Adipocyte (in vitro differentiated cells): ENCODE measurements at places on chromosomes 6 and 20.

DNA sequence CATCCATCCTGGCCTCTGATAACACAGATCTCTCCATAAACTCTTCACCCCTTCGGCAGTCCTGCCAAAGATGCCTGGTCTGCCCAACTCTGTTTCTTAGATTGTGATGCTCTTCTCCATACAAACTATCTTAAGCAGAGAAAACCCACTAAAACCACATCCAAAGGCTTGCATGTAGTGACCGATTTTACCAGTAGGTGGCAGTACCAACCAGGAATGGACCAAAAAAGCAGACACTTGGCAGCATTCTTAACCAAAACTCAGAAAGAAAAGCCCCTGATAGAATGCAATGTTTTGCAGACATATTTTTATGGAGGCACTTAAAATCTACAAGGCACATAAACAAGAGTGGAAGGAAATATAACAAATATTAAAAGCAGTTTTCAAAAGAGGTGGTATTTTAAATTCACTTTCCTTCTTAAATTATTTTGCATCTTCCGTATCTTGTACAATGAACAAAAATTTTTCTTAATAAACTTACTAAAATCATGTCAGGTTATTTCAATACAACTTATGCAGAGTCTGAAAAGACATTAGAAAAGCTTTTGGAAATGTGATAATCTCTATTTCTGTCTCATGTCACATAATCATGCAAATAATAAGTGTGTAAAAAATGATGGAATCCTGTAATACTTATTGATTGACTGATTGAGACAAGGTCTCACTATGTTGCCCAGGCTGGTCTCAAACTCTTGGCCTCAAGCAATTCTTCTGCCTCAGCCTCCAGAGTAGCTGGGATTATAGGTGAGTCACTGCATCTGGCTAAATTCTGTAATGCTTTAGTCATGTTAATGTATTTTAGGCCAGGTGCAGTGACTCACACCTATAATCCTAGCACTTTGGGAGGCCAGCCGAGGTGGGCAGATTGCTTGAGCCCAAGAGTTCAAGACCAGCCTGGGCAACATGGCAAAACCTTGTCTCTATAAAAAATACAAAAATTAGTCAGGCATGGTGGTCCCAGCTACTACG, 29.4 kb downstream of the LRP11 start:
- DNase-seq = peak; percentile 89

DNA sequence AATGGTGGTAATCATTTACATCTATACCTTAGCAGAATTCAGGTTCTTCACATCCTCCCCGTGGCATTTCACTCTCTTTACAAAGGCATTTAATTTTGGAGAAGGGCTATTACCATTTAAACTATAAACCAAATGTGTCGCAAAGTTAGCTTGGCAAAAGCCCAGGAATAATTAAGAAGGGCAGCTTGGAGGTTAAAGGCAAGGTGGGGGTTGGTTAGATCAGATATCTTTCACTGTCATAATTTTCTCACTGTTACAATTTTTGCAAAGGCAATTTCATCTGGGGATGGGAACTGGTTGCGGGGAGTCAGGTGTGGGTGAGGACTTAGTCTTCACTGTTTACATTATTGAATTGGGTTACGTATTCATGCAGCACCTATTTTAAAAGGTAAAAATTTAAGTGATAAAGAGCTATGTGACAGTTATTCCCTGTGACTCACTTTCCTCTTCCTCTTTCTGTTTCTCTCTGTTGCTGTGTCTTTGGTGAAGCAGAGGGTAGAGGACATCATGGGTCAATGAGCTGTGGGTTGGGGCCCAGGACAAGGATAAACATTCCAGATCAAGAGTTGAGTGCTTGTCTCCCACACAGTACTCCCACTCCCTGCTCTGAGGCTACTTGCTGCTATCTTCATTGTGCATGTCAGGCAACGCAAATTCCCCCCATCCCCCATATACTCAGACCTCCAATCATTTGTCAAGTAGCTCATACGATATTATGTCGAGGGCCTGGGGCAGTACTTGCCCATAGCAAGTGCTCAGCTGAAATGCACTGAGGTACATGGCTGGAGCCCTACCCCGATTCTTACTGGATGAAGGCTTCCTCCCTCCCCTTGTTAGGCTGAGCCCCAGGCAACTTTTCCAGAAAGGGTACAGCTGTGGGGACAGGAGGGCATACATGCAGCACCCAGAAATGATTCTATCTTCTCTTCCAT, 223.1 kb upstream of the MYLIP start:
- DNase-seq = no peak

DNA sequence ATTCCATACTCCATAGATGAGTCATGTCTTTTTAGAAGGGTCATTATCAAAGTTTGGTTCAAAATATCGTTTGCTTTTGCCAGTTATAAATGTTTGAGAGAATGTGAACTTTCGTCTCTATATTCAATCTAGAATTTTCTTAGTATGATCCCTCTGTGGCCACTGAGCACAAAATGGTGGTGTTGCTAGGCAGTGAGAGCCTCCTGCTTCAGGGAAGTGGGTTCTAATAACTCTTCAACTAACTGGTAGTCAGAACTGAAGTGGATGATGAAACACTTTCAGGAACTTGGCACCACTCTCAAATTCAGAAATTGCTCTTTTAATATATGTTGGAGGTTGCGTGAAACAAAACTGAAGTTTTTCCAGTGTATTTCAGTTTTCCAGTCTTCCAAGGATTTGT, 125.0 kb upstream of the DOK5 start:
- DNase-seq = peak; percentile 30

GRCh38 chr6:159809149-159809548, 9.1 kb downstream of the PNLDC1 start:
- DNase-seq = no peak

DNA sequence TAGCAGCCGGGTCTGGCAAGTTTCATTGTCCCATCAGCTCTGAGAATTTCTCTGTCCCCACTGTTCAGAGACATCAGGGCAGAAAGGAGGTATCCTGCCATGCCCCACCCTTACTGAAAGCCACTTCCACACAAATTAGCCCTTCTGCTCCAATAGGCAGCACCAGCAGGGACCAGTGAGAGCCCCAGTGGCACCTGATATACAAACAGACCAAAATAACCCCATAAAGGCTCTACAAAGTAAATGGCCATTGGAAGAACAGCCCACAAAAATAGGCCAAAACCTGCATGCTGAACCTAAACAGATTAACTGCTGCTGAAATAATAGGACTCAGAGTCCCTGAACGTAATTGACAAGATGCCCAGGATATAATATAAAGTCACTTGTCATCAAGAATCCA, 199.9 kb downstream of the TMEM200A start:
- DNase-seq = no peak

DNA sequence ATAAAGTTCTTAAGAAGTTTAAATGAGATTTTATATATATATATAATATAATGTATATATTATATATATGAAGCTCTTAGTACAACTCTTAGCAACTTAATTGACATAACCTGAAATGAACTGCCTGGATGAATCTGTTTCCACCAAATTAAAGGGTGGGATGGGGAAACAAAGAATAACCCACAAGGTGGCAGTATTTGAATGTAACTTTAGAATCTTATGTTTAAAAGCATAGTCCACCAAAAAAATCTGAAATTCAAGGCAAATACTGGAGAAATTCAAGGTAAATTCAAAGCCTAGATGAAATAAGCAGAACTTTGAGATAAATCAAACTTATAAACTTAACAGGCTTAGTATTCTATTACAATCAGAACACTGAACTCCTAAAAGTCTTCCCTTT, 4.4 kb upstream of the IBTK start:
- DNase-seq = peak; percentile 87

- DNase-seq = no peak
Measured at GRCh38 chr6:137816133-137816579, 50.9 kb upstream of the TNFAIP3 start.

DNA sequence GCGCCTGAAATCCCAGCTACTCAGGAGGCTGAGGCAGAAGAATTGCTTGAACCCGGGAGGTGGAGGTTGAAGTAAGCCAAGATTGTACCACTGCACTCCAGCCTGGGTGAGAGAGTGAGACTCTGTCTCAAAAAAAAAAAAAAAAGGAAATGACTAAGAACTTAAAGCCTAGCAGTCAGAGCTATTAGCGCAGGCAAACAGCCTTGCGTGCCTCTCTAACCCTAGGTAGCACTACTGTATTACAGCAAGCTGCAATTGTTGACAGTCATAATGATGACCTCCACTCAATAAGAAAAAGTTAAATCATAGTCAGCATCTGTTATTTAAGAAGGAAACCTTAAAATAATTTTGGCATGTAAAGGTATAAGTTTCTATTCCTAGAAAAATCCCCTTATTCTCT, 14.4 kb downstream of the GSS start:
- no peak for DNase-seq

GRCh38 chr6:93021235-93021915, 398.0 kb downstream of the EPHA7 start:
- DNase-seq = no peak

DNA sequence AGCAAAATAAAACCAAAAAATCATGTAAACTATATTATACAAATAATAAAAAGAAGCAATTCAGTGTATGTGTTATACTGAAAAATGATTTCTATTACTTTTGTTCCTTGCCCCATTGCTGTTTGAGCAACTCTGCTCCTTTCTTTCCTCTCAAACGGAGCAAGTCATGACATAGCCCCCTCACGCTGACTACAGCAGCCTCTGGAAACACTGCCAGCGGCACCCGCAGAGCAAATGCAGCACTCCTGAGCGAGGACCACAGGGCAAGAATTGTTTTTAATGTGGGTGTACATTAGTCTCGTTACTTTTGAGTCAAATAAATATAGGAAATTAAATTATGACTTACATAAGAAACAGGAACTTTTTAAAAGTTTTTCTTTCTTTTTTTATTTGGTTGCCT, 350.1 kb upstream of the HSF2 start:
- peak; percentile 74 for DNase-seq

DNA sequence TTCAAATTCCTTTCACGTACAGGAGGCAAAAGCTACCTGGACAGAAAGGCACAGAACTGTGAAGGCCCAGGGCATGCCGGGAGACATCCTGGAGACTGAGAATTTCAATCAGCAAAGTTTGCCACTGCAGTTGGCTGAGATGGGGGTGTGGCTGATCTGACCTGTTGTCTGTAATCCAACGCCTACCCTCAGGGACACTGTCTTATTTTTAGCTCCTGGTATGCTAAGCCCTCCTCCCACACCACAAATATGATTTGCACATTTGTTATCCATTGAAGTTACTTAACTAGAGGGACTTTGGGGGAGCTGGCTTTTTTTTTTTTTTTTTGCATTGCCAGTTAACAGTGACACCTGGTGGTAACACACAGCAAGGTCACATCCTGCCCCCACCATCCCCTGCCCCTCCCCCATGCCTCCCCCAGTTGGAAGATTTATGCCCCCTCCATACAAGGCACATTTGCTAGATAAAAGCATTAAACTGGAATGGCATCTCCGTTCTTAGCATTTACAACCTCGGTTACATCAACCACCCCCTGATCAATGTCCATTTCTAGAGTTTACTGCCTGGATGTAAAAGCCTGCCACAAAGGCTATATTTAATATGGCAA, 40.4 kb downstream of the TTI1 start:
- DNase-seq = peak; percentile 87

DNA sequence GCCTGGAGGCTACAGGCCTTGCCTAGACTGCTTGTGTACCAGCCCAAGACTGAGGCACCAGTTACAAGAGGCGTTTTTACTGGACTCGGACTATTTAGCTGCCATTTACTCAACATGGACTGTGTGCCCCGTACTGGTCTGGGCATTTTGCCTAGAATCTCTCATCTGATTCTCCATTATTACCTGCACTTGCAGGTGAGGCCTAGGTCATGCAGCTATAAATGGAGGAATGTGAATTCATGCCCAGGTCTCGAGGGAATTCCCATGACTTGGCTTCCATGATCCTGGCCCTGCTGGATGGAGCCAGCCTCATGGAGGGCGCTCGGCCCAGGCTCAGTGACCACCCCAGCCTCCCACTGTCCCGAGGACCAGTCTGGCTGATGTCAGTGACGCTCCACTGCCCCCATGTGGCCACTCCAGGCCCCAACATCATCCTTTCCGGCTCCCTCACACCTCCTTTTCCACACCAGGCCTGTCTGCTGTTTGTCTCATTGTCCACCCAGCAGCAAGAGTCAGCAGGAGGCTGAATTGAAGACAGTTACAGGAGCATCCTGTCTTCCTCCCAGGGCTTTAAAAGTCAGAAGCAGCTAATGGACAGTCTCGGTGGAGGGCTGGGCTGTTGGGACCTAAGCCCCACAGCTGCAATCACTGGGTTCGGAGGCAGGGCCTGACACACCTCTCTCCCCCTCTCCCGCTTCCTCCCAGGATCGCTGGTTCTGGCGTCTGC, 8.7 kb downstream of the MMP24OS start:
- DNase-seq = peak; percentile 79
